ENCODE measurements at places on chromosomes 5 and 9.

DNA sequence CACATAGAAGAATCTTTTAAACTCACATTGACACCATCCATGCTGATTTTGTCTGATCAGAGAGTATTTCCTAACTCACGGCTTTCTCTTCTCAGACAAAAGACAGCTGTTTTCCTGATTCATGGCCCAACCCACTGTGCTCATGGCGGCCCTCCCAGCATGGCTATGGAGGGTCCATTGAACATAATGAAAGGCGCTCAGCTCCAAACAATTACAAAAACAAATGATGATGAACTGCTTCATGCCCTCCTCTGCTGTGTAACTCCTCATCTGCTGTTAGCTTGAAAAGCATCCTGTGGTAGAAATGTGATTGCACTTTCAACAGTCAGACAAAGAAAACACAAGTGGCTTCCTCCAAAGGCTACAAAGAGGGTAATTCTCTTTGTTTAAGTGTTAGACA lies 673.8 kb downstream of the PRELID2 start:
- DNase-seq, result no peak

DNA sequence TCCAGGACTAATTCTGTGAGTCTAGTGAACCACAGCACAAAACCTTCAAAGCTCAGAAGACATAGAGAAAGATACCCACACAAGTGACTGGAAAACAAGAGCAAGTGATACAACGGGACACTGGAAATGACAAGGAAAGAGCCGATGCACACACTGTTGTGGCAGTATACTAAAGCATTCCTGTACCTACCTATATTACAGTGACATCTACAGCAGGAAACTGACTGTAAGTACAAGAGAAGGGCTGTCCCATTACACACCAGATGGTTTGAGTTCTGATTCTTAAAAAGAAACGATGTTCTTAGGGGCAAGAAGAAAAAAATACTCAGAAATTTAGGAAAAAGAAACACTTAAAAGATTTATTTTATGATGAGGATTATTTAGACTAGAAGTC lies 18.5 kb downstream of the TMEM245 start:
- DNase-seq, result no peak

DNA sequence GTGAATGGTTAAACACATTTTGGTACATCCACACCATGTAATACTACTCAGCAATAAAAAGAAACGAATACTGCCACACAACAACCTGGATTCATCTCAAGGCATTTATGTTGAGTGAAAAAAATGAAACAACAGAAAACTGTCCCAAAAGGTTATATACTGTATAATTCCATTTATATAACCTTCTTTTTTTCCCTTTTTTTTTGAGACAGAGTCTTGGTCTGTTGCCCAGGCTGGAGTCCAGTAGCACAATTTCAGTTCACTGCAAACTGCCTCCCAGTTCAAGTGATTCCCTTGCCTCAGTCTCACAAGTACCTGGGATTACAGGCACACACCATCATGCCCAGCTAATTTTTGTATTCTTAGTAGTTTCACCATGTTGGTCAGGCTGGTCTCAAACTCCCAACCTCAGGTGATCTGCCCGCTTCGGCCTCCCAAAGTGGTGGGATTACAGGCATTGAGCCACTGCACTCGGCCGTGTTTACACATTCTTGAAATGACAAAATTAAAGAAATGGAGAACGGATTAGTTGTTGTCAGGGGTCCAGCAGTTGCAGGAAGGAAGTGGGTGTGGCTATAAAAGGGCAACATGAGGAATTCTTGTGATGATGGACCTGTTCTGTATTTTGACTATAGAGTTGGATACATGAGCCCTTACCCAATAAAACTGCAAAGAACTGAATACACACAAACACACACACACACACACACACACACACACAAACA lies 17.4 kb downstream of the PPP6C start:
- DNase-seq, result no peak

GRCh38 chr9:135770771-135771170 lies 68.8 kb downstream of the KCNT1 start:
- DNase-seq, result no peak

- no peak for DNase-seq
Observed at GRCh38 chr5:107985144-107985543, 314.4 kb upstream of the EFNA5 start.

DNA sequence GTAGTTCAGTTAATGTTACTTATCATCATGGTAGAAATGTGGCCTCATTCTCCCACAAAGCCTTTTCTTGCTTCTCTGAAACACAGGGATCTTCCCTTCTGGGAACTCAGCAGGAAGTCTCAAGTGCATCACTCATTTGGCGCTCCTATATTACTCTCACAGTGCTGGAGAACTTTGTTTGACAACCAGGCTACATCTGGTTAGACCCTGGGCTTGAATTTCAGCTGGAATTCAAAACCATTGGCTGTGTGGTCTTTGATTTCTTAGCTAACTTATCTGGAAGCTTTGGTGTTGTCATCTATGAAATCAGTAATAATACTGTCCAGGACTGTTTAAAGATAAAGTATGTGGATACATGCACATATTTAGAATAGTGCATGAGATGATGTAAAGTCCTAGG lies 1777.1 kb downstream of the MAT2B start:
- no peak for DNase-seq

All from GM12864 (cell line).